H7 (cell line): ENCODE measurements at places on chromosomes 3 and 15.

GRCh38 chr3:180280555-180280954 is 243.8 kb upstream of the PEX5L start:
- DNase-seq, result no peak

DNA sequence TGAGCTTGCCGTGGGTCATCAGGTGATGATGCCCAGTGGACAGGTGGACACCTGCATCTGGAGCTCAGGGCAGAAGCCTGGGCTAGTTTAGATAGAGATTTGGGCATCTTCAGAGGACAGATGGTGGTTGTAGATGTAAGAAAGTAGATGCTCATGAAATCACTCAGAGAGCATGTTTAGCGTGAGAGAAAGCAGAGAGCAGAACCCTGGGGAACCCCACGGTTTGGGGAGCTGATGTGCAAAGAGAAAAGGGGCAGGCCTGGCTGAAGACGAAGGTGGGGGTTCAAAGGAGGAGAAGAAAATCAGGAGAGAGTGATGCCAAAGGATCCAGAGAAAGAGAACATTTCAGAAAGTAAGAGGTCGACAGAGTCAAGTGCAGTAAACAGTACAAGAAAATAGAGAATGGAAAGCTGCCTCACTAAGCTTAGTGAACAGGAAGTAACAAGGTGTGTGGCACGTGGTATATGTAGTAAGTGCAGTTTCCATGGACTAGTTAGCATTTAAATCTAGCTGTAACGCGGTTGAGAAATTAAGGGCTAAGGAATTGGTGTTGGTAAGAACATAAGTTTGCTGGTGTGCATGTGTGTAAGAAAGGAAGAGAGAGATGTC is 13.5 kb downstream of the TIGIT start:
- DNase-seq, result no peak

DNA sequence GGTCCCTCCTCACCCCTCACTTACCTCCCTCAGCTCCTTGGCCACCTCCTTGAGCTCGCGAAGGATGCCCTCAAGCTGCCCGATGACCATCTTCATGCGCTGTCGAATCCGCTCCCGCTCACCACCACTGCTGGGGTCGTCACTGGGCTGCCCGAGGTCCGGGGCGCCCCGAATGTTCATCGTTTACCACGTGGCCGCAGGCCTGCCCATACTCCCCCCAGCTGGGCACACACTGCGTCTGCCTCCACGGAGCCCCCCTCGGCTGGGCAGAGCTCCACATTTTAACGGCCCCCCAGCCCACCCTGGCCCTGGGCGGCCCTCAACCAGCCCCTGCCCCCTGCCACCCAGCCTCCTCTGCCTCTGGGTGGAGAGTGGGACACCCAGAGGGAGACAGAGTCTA is 2.2 kb downstream of the INSYN1 start:
- no peak for DNase-seq

- DNase-seq, result no peak
Measured at GRCh38 chr3:69951616-69952015, 47.9 kb upstream of the SAMMSON start.

- no peak for DNase-seq
Measured at GRCh38 chr3:33926998-33927605, 128.7 kb downstream of the PDCD6IP start.

GRCh38 chr3:71537211-71537611 is 46.3 kb downstream of the FOXP1 start:
- DNase-seq, result no peak

DNA sequence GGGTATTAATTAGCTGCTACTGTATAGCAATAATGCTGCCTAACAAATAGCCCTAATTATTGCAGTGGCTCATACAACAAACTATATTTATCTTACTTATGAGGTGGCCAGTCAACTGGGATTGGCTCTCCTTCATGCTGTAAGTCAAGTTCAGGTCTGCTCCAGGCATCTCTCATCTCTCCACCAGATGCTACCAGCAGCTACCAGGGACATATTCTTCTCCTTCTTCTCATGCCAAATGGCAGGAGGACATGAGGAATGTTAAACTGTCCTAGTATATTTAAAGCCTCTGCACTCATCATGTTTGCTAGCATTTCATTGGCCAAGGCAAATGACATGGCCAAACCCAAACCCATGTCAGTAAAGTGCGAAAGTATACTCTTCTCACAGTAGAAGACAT is 17.3 kb downstream of the SV2B start:
- DNase-seq, result no peak

DNA sequence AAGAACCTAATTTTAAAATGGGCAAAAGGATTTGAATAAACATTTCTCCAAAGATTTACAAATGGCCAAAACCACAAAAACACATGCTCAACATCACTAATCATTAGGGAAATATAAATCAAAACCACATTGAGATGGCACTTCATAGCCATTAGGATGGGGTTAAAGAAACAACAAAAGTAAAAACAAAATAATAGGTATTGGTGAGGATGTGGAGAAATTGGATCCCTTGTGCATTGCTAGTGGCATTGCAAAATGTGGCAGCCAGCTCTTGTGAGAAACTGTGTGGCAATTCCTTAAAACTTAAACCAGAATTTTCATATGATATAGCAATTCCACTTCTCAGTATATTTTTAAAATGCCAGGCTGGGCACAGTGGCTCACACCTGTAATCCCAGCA is 126.5 kb downstream of the STT3B start:
- DNase-seq, result no peak

- DNase-seq, result peak; percentile 98
Measured at GRCh38 chr3:194315088-194315964, 35.8 kb downstream of the CPN2 start.

- DNase-seq, result no peak
Measured at GRCh38 chr3:62197350-62198012, 175.9 kb downstream of the FEZF2 start.

DNA sequence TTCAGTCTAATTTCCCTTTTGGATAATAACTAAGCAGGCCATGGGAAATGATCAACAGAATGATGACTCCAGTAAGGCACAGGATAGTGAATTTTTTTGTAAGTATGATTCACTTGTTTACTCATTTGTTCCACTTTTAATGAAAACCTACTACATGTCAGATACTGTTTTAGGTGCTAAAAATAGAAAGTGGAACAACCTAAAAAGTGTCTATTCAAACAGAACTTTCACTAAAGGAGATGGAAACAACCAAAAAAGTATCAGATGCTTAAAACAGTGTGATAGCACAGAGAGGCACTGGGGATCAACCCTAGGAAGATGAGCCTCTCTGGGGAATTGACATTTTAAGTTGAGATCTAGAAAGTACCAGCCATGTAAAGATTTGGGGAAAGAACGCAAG is 11.1 kb downstream of the RYK start:
- DNase-seq, result no peak

DNA sequence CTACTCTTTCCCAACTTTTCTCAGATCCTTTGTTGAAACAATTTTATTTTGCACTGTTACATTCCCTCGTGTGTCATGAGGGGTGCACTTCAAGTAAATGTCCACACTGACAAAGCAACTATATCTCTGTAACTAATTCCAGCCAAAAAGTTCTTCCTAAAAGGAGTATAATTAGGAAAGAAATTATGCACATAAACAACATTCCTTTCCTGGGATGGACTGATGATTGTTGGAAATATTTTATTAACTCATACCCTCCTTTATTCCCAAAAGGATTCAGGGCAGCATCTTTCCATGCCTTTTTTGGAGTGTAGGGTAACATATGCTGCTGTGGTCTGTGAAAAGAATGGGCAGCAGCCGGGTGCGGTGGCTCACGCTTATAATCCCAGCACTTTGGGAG is 426.1 kb upstream of the THBS1 start:
- no peak for DNase-seq
